ENCODE measurements at places on chromosomes 12 and 14. TPM values are rescaled to one million over a fixed set of nuclear protein-coding genes. Genes with fewer than 3 reads are reported as not detected.

DNA sequence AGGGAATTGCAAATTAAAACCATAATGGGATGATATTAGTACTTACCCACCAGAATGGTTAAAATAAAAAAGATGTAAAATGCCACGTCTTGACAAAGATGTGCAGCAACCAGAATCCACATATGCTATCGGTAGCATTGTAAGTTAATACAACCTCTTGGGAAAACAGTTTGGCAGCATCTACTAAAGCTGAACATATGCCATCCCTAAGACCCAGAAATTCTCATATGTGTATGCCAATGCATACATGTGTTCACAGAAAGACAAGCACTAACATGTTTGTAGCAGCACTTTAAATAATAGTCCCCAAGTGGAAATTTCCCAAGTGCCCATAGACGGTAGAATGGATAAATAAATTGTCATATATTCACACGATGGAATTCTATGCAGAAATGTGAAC, 28.3 kb upstream of the SLC5A8 start:
- DNase-seq: no peak

DNA sequence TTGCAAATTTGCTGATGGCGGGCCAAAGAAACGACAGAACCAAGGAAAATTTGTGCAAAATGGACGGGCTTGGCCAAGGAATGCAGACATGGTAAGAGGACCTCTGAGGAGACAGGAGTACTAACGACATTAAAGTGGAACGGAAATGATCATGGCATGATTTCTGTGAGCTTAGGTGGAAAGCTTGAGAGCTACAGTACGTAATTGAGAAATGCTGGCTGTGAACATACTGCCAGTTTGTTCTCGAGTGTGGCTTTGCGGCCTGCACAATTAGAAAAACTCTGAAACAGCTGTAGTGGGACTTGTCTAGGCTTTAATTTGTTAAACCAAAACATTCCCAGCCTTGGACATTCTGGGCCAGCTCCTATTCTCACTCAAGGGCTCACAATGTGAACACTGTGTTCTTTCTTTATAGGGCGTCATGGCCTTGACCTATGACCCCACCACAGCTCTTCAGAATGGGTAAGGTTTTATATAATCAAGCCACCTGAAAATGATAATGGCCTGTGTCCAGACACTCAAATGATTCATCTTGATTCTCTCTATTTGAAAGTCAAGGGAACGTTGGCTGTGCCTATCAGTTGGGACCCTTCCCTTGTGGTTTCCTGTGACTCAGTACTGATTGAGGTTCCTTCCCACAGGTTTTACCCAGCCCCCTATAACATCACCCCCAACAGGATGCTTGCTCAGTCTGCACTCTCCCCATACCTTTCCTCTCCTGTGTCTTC, 48.5 kb downstream of the BAZ2A start:
- DNase-seq: peak; percentile 82

GRCh38 chr14:37669242-37669641, 73.8 kb downstream of the TTC6 start:
- DNase-seq: no peak

- DNase-seq: peak; percentile 81
These were observed 14.9 kb upstream of the POLR3B start for GRCh38 chr12:106342397-106343213.

- DNase-seq: no peak
These were observed 338.8 kb downstream of the DPF3 start for GRCh38 chr14:72554994-72555608.

GRCh38 chr12:124694250-124694649, 126.8 kb upstream of the NCOR2 start:
- no peak for DNase-seq

- DNase-seq: no peak
These were observed 368.7 kb upstream of the GARIN6 start for GRCh38 chr12:99278899-99279298.

- DNase-seq: no peak
These were observed 68.1 kb downstream of the CIT start for GRCh38 chr12:119809023-119809422.

DNA sequence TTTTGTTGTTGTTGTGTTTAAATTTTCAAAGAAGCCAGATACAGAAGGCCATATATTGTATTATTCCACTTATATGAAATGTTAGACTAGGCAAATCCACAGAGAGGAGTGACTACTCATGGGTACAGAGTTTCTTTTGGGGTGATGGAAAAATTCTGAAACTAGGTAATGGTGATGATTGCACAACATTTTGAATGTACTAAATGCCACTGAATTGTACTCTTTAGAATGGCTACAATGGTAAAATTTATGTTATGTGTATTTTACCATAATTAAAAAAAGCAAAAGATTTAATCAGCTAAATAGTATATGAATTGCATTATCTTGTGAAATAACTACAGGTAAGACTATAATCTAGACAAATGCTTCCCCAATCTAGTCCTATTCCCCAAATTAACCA, 733.6 kb upstream of the TMEM132C start:
- no peak for DNase-seq

- DNase-seq: peak; percentile 65
These were observed 14.7 kb upstream of the KRT86 start for GRCh38 chr12:52259657-52260243.

DNA sequence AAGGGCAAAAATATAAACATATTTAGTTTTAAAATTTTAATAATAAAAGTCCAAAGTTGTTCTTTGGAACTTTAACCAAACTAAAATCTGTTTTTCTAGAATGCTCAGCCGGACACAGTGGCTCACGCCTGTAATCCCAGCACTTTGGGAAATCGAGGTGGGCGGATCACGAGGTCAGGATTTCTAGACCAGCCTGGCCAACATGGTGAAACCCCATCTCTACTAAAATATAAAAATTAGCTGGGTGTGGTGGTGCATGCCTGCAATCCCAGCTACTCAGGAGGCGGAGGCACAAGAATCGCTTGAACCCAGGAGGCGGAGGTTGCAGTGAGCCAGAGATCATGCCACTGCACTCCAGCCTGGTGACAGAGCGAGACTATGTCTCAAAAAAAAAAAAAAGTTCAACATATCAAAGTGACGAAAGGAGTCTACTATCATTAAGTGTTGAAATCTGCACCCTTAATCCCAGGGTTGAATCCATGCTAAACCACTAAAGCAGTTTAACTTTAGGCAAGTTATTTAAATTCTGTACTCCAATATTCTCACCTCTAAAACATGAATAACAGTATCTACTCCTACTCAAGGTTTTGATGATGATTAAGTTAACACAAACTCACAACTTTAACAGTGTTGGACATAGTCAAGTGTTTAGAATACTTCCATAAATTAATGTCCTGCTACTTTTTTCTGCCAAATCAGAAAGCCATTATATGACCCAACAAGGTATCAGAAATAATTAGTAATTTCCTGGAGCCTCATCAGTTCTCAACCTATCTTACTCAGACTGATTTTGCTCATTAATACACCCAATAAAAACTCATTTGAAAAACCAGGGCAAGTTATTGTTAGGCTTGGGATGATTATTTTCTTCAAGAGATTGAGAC, 11.0 kb downstream of the HNRNPC start:
- DNase-seq: no peak

DNA sequence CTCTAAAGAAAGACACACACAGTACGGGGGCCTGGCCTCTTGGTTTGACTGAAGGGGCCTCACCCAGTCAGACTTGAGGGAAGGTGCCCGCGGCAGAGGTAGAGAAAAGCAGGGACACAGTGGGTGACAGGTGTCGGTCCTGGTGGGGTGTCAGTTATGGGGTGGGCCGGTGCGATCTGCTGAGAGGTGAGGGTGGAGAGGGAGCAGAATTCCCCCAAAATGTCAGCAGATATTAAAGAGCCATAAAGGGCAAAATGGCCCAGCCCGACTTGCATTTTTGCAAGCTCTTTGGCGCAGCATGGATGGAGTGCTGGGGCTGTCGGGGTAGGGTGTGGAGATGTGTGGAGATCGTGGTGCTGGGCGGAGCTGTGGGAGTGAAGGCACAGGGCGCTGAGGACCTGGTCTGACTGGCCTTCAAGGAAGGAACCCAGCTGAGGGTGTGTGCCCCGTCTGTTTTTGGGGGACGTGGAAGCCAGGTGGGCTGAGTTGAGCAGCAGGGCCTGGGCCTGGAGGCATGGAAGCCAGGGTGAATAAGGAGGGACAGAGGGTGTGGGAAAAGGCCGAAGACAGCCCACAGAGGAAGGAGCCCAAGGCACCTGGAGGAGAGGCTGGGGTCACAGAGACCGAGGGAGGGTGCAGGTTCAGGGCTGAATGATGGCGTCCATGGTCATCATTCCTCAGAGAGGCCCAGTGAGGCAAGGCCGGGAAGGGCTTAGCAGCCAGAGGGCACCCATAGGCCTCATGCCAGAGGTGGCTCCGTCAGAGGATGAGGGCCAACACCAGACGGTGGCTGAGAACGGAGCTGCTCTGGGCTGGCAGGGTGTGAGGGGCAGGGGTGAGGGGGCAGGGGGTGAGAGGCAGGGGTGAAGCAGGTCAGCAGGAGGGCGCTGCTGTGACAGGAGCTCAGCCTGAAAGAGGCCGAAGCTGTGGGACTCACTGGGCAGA, 48.2 kb upstream of the DYNC1H1 start:
- DNase-seq: no peak

- peak; percentile 46 for DNase-seq
These were observed 99.2 kb downstream of the GCH1 start for GRCh38 chr14:54803396-54803795.

DNA sequence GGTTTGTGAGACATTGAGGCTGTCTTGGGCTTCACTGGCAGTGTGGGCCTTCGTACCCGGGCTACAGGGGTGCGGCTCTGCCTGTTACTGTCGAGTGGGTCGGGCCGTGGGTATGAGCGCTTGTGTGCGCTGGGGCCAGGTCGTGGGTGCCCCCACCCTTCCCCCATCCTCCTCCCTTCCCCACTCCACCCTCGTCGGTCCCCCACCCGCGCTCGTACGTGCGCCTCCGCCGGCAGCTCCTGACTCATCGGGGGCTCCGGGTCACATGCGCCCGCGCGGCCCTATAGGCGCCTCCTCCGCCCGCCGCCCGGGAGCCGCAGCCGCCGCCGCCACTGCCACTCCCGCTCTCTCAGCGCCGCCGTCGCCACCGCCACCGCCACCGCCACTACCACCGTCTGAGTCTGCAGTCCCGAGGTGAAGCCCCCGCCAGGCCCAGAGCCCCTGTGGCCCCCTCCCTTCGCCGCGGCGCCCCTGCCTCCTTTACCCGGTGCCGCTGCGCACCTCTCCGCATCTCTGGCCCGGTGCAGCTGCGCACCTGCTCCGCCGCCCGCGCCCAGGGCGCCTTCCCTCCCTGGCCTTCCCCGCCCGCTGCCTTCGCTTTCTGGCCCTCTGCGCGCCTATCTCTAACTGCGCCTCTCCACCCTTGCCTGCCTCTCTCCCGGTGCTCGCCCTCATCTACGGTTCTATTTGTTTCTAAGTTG, at the start of gene ENO2:
TSS of gene ENO2 (plus strand) at position 335 of the 701 bp plus-strand sequence. CDS start 1,253 bp downstream, outside the sequence.
- DNase-seq: peak; percentile 71

DNA sequence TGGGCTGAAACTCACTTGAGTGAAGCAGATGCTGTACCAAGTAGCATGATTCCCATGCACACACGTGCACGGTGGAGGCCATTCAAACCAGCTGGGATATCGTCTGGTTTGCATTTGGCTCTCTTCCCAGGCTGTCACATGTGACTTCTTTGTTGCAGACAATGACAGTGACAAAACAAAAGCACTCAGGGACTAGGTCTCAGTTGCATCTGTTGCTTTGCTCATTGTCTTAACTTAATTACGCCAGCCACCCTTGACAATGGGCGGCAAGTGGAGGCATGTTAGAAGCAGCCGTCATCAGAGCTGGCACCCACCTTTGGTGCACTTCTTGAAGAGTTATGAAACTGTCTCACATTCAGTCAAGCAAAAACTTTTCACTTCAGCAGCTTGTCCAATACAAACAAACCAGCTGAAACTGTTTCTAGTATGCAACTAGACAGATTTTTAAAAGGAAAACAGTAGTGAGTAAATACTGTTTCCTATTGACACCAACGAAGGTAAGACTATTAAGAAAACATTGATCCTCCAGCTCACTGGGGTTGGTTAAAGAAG, 74.3 kb downstream of the IGF1 start:
- peak; percentile 5 for DNase-seq

DNA sequence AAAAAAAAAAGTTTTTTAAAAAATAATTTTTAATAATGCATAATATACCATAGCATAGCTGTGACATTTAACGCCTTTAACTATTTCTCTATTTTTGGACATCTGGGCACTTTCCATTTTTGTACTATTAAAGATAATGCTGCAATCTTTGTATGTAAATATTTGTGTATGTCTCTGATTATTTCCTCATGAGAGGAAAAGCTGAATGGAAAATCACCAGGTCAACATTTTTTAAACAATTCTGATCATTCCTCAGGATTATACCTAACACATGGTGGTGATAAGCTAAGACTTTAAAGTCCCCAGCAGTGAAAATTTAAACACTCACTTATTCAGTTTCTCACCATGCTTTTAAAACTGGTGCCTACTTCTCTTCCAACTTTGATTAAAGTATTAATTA, 31.3 kb upstream of the NR1H4 start:
- DNase-seq: no peak

DNA sequence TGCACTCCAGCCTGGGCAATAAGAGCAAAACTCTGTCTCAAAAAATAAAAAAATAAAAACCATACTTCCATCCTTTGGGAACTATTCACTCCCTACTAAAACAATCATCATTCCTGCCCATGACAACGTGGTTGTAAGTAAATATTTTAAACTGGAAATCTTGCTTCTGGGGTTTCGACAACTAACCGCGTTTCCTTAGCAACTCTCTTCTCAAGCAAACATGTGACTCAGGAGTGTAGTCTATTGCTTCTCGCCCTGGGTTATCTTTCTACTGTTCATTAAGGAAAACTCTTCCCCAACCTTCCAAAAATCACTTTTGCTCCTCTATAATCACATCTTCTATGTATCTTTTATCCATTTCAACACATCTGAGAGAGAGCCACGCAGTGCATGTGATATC, 21.8 kb downstream of the APPL2 start:
- peak; percentile 65 for DNase-seq

DNA sequence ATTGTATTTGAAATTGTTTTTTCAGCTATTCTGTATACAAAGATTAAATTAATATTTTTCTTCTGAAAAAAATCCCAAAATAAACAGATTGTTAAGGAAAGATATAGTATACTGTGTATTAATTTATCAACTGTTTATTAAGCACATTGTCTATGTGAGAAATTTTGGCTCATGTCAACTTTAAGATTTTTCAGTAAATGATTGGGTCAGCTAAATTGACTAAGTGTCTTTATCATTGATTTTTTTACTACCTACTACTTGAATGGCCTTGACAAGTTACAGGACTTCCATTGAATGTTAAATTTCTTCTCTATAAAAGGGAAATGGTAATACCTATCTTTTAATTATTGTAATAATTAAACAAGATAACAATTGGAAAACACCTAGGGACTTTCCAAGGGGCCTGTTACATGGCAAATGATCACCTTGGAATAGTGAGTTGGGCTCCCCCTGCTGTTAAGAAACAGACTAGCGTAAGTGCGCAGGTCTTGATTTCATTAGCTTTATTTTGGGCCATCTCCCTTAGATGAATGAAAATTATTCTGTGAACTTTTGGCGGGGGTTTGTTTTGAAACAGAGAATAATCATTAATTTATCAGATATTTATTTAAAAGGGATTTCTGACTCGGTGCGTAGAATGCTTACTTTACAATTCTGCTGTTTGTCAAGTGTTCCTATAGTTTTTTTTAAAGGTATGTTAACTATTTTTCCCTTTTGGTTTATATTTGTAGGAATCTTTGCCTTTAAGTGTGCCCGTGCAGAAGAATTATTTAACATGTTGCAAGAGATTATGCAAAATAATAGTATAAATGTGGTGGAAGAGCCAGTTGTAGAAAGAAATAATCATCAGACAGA, 14.5 kb upstream of the CCT2 start:
- peak; percentile 52 for DNase-seq

CIROP gene
- total RNA-seq: not detected

DNM1L gene
- total RNA-seq: 41.4 TPM

PSMA3 gene
- total RNA-seq: 232 TPM

CPNE6 gene
- total RNA-seq: not detected

C3AR1 gene
- total RNA-seq: 0.47 TPM

SOCS2 gene
- 110 TPM for total RNA-seq

CCDC175 gene
- total RNA-seq: not detected

SPX gene
- 0.39 TPM for total RNA-seq

All from M059J (cell line).